Brain microvascular endothelial cell (primary cell): ENCODE measurements at places on chromosomes 4 and X.

DNA sequence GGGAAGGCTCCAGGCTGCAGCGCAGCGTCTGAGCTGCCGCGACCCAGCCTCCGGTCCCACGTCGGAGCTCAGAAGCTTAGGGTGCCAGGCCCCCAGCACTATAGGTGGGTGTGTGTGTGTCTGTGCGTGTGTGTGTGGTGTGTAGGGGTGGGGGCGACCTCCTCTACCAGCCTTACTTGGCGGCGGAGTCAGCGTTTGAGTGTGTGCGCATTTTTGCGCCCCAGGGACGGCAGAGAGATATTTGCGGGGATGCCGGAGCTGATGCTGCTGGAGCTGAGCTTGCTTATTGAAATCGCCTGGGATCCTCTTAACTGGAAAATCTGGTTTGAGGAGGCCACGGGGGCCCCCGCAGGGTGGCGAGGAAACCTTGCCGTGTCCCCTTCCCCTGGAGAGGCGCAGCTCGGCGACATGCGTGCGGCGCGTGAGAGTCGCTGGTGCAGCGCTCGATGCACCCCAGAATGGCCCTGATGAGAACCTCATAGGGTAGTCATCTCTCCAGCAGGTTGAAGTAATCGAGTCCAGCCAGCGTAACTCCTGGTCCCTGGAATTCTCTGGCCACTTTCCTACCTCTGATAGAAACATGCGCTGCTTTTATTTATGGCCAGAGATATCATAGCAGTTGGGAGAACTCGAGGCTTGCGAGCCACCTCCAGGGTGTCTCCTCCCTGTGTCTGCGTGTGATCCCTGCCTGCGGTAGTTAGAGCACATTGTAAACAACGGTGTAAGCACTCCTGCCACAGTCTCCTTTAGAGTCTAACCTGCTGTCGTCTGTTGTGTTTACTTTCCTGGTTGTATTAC, 2.7 kb downstream of the ADGRL3 start:
- peak; percentile 37 for DNase-seq

GRCh38 chrX:19772096-19772821, 115.1 kb downstream of the SH3KBP1 start:
- DNase-seq, result no peak

DNA sequence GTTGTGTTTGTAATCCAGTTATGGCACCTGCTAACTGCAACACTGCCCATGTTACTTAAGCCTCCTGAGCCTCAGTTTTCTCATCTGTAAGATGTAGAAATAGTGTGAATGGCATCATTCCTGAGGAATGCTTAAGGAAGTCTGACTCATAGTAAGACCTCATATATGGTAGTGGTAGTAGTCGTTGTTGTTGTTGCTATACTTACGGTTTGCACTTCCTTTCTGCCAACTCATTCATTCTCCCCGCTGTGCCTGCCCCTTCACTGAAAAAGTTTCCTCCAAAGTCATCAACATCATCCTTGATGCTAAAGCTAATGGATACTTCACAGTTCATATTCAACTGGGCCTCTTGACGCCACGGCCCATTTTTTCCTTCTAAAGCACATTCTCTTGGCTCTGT, 54.2 kb upstream of the SPANXN3 start:
- DNase-seq, result peak; percentile 5

- no peak for DNase-seq
Measured at GRCh38 chr4:43243433-43244116, 351.1 kb downstream of the GRXCR1 start.

DNA sequence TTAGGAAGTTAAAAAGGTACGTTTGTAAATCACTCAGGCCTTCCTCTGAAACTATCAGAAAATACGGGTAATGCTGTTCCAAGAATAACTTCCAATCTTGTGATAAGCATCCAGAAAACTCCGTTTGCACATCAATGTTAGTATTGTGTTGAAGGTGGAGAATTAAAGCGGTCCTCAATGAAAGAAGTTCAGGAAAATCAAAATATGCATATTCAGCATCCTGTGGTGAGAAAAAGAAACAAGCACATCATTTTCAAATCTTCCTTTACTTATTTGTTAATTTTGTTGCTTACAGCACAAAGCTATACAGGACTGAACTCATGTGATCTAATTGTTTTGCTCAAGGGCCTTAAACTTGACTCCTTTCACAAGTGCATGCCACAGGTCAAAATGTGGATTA, 18.5 kb downstream of the DDX60L start:
- DNase-seq, result no peak

- DNase-seq, result peak; percentile 91
Measured at GRCh38 chrX:44400588-44400987, 57.1 kb upstream of the EFHC2 start.

- DNase-seq, result no peak
Measured at GRCh38 chr4:33696586-33696985, 2547.7 kb downstream of the ARAP2 start.

- peak; percentile 33 for DNase-seq
Measured at GRCh38 chr4:163693211-163693610, 198.7 kb downstream of the TMA16 start.

GRCh38 chrX:23908219-23909004, 606 bp downstream of the CXorf58 start:
- DNase-seq, result no peak
